A549 treated with AZD2906 at 1 μM for 4 hours (cell line): ENCODE measurements at places on chromosomes 6 and 20. TPM values are rescaled to one million over a fixed set of nuclear protein-coding genes. Genes with fewer than 3 reads are reported as not detected.

The TREM2 gene
- total RNA-seq = 0.07 TPM in 1 of 5 replicates, not detected in the others

The PPP1R14C gene
- 3.4 to 4.0 TPM (median 3.5 TPM) in 5 replicates for total RNA-seq

The TRIM15 gene
- total RNA-seq = 0.03 to 0.24 TPM in 2 of 5 replicates, not detected in the others

The LTB gene
- total RNA-seq = 0.12 to 0.49 TPM (median 0.14 TPM) in 4 of 5 replicates, not detected in the other

The CLIC5 gene
- 0.01 TPM in 1 of 5 replicates, not detected in the others for total RNA-seq

The BMP2 gene
- total RNA-seq = 0.24 to 0.31 TPM (median 0.25 TPM) in 5 replicates

The OLIG3 gene
- not detected in 5 replicates for total RNA-seq

The EYA2 gene
- 1.8 to 2.6 TPM (median 2.3 TPM) in 5 replicates for total RNA-seq

The MATN4 gene
- total RNA-seq = 0.10 to 0.22 TPM (median 0.12 TPM) in 4 of 5 replicates, not detected in the other

The COL9A1 gene
- total RNA-seq = 0.06 TPM in 1 of 5 replicates, not detected in the others

The GRM1 gene
- total RNA-seq = 0.01 to 0.03 TPM (median 0.01 TPM) in 5 replicates

The SLC2A10 gene
- not detected in 5 replicates for total RNA-seq

The C4A gene
- 0.80 to 1.1 TPM (median 0.93 TPM) in 5 replicates for total RNA-seq

The MYLK4 gene
- 0.07 to 0.13 TPM (median 0.09 TPM) in 5 replicates for total RNA-seq

The KCNK5 gene
- 1.2 to 1.4 TPM (median 1.3 TPM) in 5 replicates for total RNA-seq
